IMR-90 (cell line): ENCODE measurements at places on chromosomes 4 and X. TPM values are rescaled to one million over a fixed set of nuclear protein-coding genes. Genes with fewer than 3 reads are reported as not detected.

GRCh38 chr4:122658818-122659295 lies 38.0 kb upstream of the IL21 start:
- DNase-seq = no peak

DNA sequence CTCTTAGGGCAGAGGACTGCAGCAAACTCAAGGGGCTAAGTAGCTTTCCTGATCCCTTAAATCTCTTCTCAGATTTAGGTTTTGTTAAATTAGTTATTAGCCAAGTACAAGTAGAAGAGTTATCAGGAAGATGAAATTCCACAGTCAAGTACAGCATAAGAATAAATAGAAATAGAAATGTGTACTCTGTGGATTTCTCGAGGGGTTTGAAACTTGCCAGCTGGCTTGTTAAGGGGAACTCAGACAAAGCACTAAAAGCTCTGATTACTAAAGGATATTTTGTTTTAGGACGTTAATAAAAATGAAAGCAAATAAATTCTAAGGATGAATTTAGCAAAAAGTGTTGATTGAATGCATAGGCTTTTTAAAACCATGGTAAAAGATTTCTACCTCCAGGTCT lies 654.6 kb downstream of the RAPGEF2 start:
- no peak for DNase-seq

- peak; percentile 51 for DNase-seq
Observed at GRCh38 chrX:53374222-53374820, 48.1 kb downstream of the SMC1A start.

DNA sequence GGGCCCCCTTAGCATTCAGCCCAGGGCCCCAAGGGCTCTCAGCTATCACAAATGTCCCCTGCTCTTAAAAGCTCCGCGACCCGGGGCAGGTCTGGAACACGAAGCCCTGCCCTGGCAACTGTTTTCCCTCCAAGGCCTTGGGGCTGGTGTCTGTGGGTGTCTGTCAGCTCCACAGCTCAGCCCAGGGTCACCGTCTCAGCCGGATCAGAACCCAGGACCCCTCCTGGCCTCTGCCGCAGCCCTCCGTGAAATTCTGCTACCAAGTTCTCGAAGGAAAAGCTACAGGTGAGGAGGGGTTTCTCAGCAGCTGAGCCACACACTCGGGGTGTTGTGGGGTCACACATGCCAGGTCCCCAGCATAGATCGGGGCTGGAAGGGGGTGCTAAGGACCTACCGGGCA lies 61.2 kb downstream of the ACOX3 start:
- no peak for DNase-seq

DNA sequence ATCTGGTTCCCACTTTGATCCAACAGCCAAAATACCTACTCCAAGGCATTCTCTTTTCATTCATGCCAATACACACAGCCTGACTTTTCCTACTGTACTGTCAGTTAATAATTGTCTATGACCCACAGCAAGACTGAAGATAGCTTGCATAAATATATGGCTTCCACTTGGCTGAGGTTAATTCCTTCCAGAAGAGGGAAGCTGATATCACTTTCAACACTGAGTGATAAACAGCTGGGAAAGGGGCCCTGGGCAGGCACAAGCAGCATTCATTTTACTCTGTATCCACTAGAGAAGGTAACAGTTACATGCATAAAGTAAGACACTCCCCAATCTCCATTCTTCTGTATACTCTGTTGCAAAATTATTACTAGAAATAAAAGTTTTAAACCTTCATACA lies 200.2 kb upstream of the UGT8 start:
- no peak for DNase-seq

GRCh38 chrX:16870095-16870861 lies at the start of gene RBBP7:
Gene RBBP7, minus strand, starts transcription at chrX:16870362. Its CDS starts 309 bp downstream, at chrX:16870053.
- DNase-seq = peak; percentile 89

DNA sequence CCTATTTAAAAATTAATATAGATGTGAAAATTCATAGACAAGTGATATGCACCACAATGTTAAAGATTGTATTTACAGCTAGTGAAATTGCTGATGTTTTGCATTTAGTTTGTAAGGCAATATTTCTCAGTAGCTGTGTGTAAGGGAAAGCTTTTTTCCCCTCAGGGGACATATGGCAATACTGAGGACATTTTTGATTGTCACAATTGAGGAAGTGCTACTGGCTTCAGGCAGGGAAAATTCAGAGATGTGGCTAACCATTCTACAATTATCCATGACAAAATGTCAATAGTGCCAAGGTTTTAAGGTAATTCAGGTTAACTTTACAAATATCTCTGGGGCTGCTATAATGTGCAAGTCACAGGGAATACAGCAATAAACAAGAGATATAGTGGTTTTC lies 66.1 kb upstream of the IL15 start:
- no peak for DNase-seq

DNA sequence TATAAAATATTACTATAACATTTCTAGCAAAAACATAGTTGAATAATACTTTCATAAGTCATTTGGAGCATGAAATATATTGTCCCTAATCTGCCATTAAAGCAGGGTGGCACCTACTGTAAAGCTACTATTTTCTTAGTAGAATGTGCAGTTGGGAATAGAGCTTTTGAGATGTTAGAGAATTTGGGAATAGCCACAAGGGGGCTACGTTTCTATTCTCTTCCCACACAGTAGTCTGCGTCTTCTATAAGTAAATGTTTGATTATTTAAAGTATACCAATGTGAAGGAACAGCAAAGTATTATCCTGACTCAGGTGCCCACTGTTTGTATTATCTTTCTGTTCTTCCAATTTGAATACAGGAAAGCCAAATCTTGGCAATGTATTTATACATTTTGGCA lies 323.2 kb upstream of the GIMD1 start:
- no peak for DNase-seq

- peak; percentile 90 for DNase-seq
Observed at GRCh38 chr4:128810871-128811570, 1.5 kb downstream of the JADE1 start.

DNA sequence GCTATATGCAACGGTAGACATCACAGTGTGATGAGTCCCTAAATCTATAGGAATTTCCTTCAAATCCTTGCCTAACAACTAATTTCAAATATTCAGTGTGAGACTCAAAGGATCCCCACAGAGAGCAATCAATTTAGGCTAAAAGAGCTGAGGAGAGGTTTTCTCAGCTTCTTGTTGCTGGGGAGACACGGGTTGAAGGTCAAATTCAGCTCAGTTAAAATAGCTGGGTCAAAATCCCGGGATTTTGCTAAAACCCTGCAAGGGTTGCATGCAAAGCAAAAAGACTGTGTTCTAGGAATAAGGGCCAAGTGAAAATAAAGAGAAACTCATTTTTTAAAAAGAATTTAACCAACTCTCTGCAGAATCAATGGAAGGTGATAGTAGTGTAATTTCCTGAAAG lies 1073.4 kb downstream of the NLGN4X start:
- DNase-seq = no peak

GRCh38 chrX:41409006-41409405 lies 38.1 kb upstream of the NYX start:
- DNase-seq = no peak

DNA sequence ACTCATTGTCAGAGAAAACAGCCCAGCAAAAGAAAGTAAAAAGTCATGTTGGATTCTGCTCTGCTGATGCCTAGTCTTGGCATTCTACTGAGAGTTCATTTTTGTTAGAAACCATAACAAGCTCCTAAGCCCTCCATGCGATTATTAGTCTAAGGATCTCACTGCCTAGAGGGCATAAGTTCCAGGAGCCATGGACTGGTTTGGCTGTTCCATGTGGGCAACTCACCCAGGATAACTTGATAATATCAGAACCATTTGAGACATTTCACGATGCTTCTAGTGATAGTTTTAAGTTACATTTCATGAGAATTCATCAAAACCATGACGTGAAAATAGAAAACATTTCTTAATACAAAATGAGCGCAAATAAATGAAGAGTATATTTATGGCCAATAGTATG lies 376.8 kb upstream of the GALNT7 start:
- DNase-seq = no peak

DNA sequence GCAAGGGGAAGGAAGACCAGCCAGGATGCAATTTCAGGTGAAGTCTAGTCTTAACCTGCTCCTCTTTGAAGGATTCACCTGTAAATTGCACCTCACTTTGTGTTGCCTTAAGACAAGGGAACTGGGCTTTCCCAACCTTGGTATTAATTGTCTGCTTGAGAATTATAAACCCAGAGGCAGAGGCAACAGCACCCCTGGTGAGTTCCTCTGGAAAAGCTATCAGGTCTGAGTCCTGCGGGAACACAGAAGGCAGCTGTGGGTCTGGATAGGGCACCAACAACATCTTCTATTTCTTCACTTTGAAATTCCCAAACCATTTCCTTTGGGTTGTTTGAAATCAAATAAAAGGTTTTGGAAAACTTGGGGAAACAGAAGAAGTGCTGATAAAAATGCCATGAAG lies 109.2 kb upstream of the NPY2R start:
- DNase-seq = no peak

DNA sequence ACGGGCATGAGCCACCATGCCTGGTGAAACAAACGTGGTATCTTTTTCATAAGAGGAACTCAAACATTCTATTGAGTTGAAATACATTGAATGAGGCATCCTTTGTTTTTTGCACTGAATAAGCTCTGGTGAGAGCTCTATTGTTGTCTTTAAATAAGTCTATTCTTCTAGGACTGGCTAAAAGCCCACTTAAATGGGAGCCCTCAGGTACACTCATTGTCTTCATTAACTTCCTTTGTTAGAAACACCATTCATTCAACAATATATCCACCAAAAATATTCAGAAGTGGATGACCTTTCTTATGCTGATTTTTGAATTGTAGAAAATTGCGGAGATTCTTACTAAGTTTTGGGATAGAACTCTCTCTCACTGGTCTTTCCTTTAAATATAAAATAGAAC lies 568.0 kb downstream of the IL1RAPL1 start:
- no peak for DNase-seq

DNA sequence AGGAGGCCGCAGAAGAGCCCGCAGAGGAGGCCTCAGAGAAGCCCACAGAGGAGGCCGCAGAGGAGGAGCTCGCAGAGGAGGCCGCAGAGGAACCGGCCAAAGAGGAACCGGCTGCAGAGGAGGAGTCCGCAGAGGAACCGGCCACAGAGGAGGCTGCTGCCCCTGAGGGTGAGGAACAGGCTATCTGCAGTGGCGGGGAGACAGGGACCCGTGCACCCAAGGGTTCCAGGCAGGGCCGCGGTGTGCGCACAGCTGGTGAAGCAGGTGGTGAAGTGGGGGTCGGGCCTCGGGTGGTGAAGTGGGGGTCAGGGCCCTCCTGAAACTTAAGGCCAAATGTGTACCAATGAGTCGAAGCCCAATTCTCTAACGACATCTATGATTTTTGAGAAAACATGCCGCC lies 1.1 kb downstream of the CT47C1 start:
- DNase-seq = no peak

DNA sequence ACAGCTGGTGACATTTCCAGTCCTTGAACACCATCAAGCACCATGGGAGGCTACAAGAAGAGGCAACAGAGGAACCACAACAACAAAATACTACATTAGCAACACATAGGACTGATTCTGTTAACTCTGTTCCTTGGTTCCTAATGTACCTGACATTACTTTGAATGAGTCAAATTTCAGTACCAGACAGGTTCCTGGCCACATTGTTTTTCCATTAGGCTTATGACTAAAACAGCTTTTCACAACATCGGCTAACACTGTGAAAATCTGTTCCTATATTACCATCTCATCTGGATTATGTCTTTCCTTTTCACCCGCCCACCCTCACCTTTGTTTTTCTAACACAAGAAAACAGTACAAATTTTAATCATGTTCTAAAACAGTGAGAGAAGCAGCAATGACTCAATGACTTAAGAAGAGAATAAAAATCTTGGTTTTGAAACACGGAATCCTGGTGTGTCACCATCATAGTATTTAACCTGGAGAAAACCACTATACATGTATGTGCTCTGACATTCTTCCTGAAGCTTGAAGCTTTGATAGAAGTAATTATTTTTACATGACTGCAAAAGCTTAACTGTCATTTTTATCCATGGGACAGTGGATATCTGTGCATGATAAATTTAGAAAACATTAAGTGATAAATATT lies 143.9 kb downstream of the SCFD2 start:
- DNase-seq = no peak

DNA sequence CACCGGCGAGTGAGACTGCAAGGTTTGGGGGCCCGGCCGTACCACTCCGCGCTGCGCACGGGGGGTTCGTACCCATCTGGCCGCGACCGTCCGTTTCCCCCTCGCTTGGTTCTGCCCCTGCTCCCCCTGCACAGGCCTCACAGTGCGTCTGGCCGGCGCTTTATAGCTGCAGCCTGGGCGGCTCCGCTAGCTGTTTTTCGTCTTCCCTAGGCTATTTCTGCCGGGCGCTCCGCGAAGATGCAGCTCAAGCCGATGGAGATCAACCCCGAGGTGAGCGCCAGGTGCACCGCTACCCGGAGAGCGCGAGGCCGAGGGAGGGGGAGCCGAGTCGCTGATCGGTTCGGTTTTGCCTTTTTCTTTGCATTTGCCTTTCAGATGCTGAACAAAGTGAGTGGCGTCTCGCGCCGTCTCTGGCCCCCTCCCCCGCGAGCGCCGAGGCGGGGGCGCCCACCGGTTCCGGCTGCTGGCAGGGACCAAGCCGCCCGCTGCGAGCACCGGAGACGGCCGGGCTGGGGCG lies at the start of gene UCHL1:
UCHL1 (plus strand) TSS at position 189 of the 517 bp plus-strand sequence; CDS start at position 238, 49 bp downstream.
- peak; percentile 94 for DNase-seq

GRCh38 chrX:5823903-5824302 lies 404.8 kb downstream of the NLGN4X start:
- no peak for DNase-seq

DNA sequence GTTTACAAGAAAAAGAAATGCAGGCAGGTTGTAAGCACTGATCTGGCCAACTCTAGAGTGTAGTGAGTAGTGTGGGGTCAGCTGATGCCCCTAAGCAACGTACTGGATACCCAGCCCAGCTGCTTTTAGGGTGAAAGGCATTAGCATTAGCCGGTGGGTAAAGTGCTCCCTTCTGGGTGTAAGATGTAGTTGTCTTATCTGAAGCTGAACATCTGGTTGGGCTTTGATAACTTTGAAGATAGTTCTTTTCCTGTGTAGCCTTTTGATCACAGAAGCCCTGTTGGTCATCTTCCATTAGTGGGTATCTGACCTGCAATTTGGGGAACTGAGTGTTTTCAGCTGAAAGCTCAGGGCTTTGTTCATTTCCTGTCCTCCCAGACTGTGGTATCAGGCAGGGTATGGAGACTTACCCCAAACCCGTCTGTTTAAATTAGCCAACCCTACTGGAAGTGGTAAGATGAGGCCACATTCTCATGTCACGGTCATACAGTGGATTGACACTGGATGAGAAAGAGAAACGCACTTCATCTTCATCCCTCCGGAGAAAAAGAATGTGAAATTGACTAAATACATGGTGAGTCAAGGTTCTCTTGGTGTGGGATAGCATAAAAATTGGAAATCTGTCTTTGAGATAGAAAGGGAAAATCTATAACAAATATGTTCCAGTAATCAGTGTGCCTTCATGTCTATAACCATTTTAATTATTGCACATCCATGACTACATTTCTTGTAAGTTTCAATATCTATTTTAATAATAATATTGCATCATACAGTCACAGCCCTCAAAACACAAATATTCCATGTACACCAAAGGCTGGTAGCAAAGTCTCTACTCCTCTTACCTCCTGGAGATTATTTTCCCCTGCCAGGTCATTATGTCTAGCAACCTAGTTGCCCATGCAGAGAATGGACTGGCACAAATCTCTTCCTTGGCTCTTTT lies 8.7 kb downstream of the RHOH start:
- no peak for DNase-seq

The SERPINA7 gene
- total RNA-seq = not detected in 2 replicates

The SH3D19 gene
- total RNA-seq = 27.2 and 29.7 TPM in 2 replicates

The MYOZ2 gene
- under 0.01 and 0.18 TPM in 2 replicates for total RNA-seq

The GAGE12H gene
- total RNA-seq = not detected in 2 replicates

The AFM gene
- total RNA-seq = not detected in 2 replicates

The MAGEE2 gene
- total RNA-seq = not detected in 2 replicates
